ENCODE measurements at places on chromosomes 3 and 15. TPM values are rescaled to one million over a fixed set of nuclear protein-coding genes. Genes with fewer than 3 reads are reported as not detected.

The GP5 gene
- not detected for total RNA-seq

The ZKSCAN7 gene
- 5.7 TPM for total RNA-seq

GRCh38 chr15:35458176-35458856 lies 87.6 kb downstream of the DPH6 start:
- H3K36me3 ChIP-seq: no peaks in the 10 kb centered on the region
- no peak overlapping the region for H3K27ac ChIP-seq
- H3K27me3 ChIP-seq: no peaks in the 10 kb centered on the region
- DNase-seq: no peak

GRCh38 chr15:85452436-85452835 lies 72.0 kb downstream of the AKAP13 start:
- H3K27ac ChIP-seq: no peak overlapping the region
- DNase-seq: no peak
- H3K4me1 ChIP-seq: no peaks in the 10 kb centered on the region
- H3K27me3 ChIP-seq: no peaks in the 10 kb centered on the region
- H3K36me3 ChIP-seq: no peaks in the 10 kb centered on the region

- H3K4me1 ChIP-seq: no peaks in the 10 kb centered on the region
- no peak for DNase-seq
- no peaks in the 10 kb centered on the region for H3K36me3 ChIP-seq
- H3K27me3 ChIP-seq: no peaks in the 10 kb centered on the region
- no peak overlapping the region for H3K4me3 ChIP-seq
- no peak overlapping the region for H3K27ac ChIP-seq
These were observed 751.0 kb downstream of the VGLL3 start for GRCh38 chr3:86239946-86240345.

GRCh38 chr3:124791639-124792151 lies 61.4 kb downstream of the UMPS start:
- H3K27me3 ChIP-seq: no peaks in the 10 kb centered on the region
- peaks cover 8% of the 10 kb centered on the region for H3K36me3 ChIP-seq
- peaks cover 37% of the 10 kb centered on the region for H3K4me1 ChIP-seq
- H3K27ac ChIP-seq: peak overlapping the region; percentile 90

GRCh38 chr3:161289174-161289573 lies 68.1 kb downstream of the NMD3 start:
- no peak for DNase-seq
- H3K36me3 ChIP-seq: no peaks in the 10 kb centered on the region
- H3K27me3 ChIP-seq: no peaks in the 10 kb centered on the region
- H3K27ac ChIP-seq: no peak overlapping the region
